Trophoblast cell (in vitro differentiated cells and primary cell): ENCODE measurements at places on chromosomes 1 and 21.

- no peak overlapping the region for H3K4me3 ChIP-seq
- H3K27ac ChIP-seq: no peak overlapping the region
- no peaks in the 10 kb centered on the region for H3K4me1 ChIP-seq
- no peak for DNase-seq
Observed at GRCh38 chr1:44929531-44929930, 56.9 kb downstream of the EIF2B3 start.

GRCh38 chr1:233097546-233097945 is 147.1 kb downstream of the NTPCR start:
- no peaks in the 10 kb centered on the region for H3K36me3 ChIP-seq
- DNase-seq: no peak
- peaks cover 4% of the 10 kb centered on the region for H3K4me1 ChIP-seq
- H3K27me3 ChIP-seq: no peaks in the 10 kb centered on the region
- no peak overlapping the region for H3K4me3 ChIP-seq

DNA sequence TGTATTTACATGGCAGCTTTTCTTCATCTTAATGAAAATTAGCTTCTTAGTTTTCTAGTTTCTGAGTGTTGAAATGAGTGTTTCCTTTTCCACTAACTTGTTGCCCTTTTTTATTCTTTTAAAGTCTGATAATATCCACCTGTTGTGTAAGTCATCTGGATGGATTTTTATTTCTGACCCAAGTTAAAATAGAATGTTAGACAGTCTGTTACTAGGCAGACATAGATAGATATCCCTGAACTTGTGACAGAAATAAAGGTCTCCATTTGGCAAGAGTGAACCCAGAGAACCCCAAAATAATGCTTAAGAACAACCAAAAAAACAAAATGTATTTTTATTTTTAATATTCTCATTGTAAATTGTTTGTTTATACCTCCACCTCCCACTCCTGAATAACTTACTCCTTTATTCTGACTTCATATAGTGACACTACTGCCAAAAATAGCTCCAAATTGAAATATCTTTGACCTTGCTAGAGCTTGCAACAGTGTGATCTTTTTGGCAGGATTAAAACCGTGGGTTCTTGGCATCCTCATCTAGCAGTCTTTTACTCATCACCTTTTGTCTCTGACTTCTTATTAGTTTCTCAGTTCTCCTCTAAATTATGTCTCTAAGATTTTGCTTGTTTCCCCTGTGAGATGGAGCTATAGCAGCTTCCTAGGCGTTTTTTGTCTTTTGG is 26.9 kb upstream of the SH3D21 start:
- no peaks in the 10 kb centered on the region for H3K27me3 ChIP-seq
- no peak overlapping the region for H3K4me3 ChIP-seq
- no peak overlapping the region for H3K27ac ChIP-seq

GRCh38 chr21:46005081-46005480 is 23.5 kb downstream of the COL6A1 start:
- H3K4me3 ChIP-seq: no peak overlapping the region
- H3K27me3 ChIP-seq: no peaks in the 10 kb centered on the region
- H3K4me1 ChIP-seq: no peaks in the 10 kb centered on the region
- H3K27ac ChIP-seq: no peak overlapping the region
- DNase-seq: no peak
- H3K36me3 ChIP-seq: peaks cover 5% of the 10 kb centered on the region

- no peak overlapping the region for H3K27ac ChIP-seq
- H3K4me1 ChIP-seq: no peaks in the 10 kb centered on the region
- no peak for DNase-seq
- H3K4me3 ChIP-seq: no peak overlapping the region
- no peaks in the 10 kb centered on the region for H3K36me3 ChIP-seq
- H3K27me3 ChIP-seq: no peaks in the 10 kb centered on the region
Observed at GRCh38 chr21:18155508-18156193, 89.0 kb upstream of the CHODL start.

DNA sequence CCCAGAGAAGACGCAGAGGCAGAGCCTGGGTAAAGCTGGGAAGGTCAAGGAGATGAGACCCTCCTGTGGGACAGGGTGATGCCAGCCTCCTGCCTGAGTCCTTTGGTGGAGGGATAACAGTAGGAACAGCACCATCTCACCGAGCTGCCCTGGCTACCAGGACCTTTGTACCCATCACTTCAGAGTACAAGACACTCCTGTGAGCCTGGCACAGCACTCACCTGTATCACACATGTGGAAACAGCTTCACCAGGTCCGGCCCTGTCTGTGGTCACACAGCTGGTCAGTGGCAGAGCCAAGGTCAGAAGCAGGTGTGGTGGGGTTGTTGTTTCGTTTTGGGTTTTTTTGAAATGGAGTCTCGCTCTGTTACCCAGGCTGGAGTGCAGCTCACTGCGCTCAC is 5.0 kb upstream of the TMEM200B start:
- H3K27ac ChIP-seq: no peak overlapping the region
- H3K4me3 ChIP-seq: peak overlapping the region; percentile 31
- peaks cover 3% of the 10 kb centered on the region for H3K4me1 ChIP-seq
- H3K36me3 ChIP-seq: no peaks in the 10 kb centered on the region
- no peak for DNase-seq

- DNase-seq: no peak
- H3K4me3 ChIP-seq: no peak overlapping the region
- peaks cover 9% of the 10 kb centered on the region for H3K4me1 ChIP-seq
- no peak overlapping the region for H3K27ac ChIP-seq
- H3K36me3 ChIP-seq: no peaks in the 10 kb centered on the region
Observed at GRCh38 chr21:38903690-38904139, 98.0 kb downstream of the ETS2 start.

DNA sequence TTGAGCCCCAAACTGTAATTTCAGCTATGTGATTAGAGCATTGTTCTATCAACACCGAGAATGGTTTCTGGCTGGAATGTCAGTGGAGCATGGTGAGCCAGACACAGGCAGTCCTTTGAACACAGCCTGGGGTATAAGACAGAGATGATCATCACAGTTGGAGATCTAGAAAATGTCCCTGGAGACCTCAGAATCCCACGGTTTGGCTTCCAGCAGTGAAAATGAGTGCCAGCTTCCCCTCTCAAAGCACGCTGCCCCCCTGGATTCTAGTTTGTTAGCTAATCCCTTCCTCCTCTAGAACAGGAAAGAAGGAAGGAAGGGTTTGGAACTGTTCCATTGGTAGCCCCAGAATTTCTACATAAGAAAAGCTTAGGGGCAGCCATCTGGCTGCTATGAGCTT is 59.9 kb upstream of the JAK1 start:
- H3K36me3 ChIP-seq: no peaks in the 10 kb centered on the region
- no peak overlapping the region for H3K27ac ChIP-seq
- H3K27me3 ChIP-seq: no peaks in the 10 kb centered on the region
- DNase-seq: no peak

DNA sequence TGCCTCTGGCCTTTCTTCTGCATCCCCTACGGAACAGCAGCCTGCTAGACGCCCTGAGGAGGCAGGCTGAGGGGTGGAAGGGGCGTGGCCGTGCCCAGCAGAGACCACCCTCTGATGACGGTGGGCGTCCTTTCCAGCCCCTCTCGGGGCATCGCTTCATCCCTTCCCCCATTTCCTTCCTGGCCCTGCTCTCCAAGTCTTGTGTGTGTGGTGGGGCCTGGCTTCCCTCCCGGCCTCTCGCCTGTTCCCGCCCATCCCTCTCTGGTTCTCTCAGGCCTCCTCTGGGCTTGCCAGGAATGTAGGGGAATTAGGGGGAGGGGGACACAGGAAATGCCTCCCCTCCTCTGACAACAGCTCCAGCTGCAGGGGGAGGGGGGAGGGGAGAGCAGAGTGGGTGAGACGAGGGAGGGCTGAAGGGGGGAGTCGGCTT is 51.1 kb downstream of the SKI start:
- peaks cover 49% of the 10 kb centered on the region for H3K4me1 ChIP-seq
- peaks cover 12% of the 10 kb centered on the region for H3K36me3 ChIP-seq
- H3K27me3 ChIP-seq: no peaks in the 10 kb centered on the region
- no peak for DNase-seq
- H3K4me3 ChIP-seq: no peak overlapping the region

- H3K27ac ChIP-seq: no peak overlapping the region
- H3K36me3 ChIP-seq: no peaks in the 10 kb centered on the region
Observed at GRCh38 chr1:97640677-97641076, 280.2 kb downstream of the DPYD start.

DNA sequence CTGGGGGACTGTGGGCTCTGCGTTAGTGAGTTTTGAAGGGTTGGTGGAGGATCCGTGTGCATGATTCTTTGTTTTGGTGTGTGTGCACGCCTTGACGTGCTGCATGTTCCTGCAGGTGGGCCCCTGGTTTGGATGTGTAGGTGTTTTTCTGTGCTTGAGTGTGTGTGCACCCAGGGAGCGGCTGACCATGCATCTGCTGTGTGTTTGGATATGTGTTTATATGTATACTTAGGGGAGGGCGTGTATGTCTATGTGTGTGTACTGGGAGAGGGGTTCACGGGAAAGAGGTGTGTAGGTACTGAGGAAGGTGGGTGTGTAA is 1.1 kb downstream of the VANGL2 start:
- H3K27ac ChIP-seq: no peak overlapping the region
- H3K36me3 ChIP-seq: no peaks in the 10 kb centered on the region
- H3K27me3 ChIP-seq: no peaks in the 10 kb centered on the region
- peak overlapping the region; percentile 87 for H3K4me3 ChIP-seq
- H3K4me1 ChIP-seq: peaks cover 15% of the 10 kb centered on the region
- no peak for DNase-seq

GRCh38 chr1:66355756-66356155 is 178.2 kb upstream of the SGIP1 start:
- no peak overlapping the region for H3K27ac ChIP-seq
- no peaks in the 10 kb centered on the region for H3K27me3 ChIP-seq
- H3K36me3 ChIP-seq: no peaks in the 10 kb centered on the region
- DNase-seq: no peak
- no peaks in the 10 kb centered on the region for H3K4me1 ChIP-seq

DNA sequence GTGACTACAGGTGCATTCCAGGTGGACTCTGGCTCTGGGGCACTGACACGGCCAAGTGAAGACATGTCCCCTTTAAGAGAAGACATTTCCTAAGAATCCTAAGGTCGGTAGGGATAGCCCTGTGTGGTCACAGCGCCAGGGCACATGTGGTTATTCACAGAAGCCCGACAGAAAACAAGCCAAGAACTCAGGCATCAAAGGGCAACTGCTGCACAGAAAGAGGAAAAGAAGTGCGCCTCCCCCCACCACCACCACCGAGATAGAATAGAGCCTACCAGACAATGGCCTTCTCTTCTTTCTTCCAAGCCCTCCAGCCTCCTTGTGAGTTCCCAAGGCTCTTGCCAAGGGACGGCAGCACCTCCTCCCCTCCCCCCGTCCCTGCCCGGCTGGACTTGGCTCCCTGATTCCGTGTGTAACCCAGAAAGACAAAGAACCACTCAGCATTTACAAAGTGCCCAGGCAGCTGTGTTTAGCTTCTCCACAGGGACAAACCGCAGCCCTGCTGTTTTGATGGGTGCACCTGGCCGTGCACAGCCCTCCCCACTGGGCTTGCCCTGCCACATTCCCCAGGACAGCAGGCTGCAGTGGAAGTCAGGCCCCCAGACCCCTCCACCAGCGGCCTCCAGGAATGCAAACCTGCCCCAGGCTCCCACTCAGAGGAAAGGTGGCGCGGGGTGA is 30.2 kb downstream of the TMPRSS2 start:
- H3K27me3 ChIP-seq: no peaks in the 10 kb centered on the region
- DNase-seq: peak; percentile 80
- no peaks in the 10 kb centered on the region for H3K36me3 ChIP-seq

DNA sequence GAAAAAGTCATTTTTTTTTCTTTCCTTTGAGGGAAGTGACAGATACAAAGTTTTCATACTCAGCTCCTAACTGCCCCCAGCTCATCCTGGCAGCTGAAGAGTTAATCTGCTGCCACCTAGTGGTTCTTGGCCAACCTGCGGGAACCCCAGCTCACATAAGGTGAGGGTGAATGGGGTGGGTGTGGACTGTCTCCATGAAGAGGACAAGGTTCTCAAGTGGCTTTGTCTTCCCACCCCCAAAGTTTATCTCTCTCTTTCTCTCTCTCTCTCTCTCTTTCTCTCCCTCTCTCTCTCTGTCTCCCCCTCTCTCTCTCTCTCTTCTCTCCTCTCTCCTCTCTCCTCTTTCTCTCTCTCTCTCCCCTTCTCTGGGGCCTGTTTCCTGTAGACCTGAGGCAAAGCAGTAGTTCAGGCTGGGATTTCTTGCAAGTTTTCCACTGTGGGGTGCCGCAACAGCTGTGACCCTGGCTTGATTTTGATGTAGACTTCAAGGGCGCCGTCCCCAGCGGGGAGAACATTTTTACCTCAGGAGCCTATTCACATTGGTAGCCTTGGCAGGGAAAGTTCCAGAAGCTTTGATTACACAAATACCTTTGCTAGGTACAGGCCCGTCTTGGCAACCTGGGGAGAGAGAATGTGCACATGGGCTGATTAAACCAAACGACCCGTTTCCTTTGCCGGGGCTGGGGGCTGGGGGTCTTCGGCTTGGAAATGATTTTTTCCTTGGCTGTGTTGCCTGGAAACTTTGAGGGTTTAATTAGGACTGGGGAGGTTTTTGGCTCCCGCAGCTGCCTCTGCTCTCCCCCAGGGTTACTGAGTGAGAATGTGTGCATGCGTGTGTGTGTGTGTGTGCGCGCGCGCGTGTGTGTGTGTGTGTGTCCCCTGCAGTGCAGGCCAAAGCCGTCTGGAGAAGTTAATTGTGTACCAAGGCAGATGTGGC is 135.9 kb downstream of the TM2D1 start:
- H3K36me3 ChIP-seq: no peaks in the 10 kb centered on the region
- H3K4me1 ChIP-seq: no peaks in the 10 kb centered on the region
- no peak for DNase-seq
- no peak overlapping the region for H3K4me3 ChIP-seq
- no peak overlapping the region for H3K27ac ChIP-seq
- no peaks in the 10 kb centered on the region for H3K27me3 ChIP-seq

- peaks cover 11% of the 10 kb centered on the region for H3K4me1 ChIP-seq
- peaks cover 14% of the 10 kb centered on the region for H3K36me3 ChIP-seq
- H3K4me3 ChIP-seq: no peak overlapping the region
- H3K27ac ChIP-seq: peak overlapping the region; percentile 16
- DNase-seq: peak; percentile 69
Observed at GRCh38 chr1:46183079-46183847, 7.0 kb upstream of the P3R3URF start.

GRCh38 chr1:200035956-200036618 is 8.6 kb downstream of the NR5A2 start:
- H3K27me3 ChIP-seq: peaks cover 85% of the 10 kb centered on the region
- H3K36me3 ChIP-seq: no peaks in the 10 kb centered on the region
- no peaks in the 10 kb centered on the region for H3K4me1 ChIP-seq
- no peak for DNase-seq

DNA sequence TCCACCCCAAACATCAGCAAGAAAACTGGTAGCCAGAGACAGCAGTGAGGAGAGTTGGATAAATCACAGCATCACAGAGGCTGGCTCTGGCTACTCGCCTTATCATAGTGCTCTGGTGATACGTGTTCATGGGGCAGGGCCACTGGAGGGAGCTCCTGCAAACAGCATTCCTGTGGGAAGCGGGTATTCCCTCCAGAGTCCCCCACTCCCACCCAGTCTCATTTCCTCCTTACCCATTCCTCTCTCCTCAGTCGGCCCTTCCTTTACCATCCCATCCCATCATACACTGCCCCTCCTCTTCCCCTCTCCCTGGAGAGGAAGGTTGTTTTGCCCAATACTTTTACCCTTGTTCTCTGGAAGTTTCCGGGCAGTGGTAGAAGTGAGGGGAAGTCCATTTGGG is 7.1 kb downstream of the NHLH2 start:
- DNase-seq: no peak
- peaks cover 6% of the 10 kb centered on the region for H3K27me3 ChIP-seq
- H3K36me3 ChIP-seq: no peaks in the 10 kb centered on the region
- peaks cover 29% of the 10 kb centered on the region for H3K4me1 ChIP-seq
- H3K27ac ChIP-seq: no peak overlapping the region
- no peak overlapping the region for H3K4me3 ChIP-seq

GRCh38 chr21:19785941-19786340 is 1212.3 kb upstream of the NCAM2 start:
- no peak overlapping the region for H3K4me3 ChIP-seq
- H3K36me3 ChIP-seq: no peaks in the 10 kb centered on the region
- no peak for DNase-seq
